AG08395 (cell line): ENCODE measurements at places on chromosomes 12 and 14.
A peak's percentile ranks its signal among the peaks of the same experiment; 100 is the strongest.

GRCh38 chr12:13478650-13479181, 282.2 kb downstream of the EMP1 start:
- no peak for DNase-seq

DNA sequence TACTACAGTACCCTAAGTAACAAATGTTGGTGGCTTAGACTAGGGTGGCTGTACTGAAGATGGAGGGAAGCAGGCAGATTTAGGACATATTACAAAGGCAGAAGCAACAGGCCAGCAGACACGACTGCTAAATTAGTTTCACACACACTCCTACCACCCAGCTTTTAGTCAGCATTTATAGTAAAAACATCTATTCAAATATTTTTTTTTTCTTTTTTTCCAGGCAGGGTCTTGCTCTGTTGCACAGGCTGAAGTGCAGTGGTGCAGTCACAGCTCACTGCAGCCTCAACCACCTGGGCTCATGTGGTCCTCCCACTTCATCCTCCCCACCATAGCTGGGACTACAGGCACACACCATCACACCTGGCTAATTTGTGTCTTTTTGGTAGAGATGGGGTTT, 72.9 kb downstream of the CDK17 start:
- DNase-seq, result no peak

DNA sequence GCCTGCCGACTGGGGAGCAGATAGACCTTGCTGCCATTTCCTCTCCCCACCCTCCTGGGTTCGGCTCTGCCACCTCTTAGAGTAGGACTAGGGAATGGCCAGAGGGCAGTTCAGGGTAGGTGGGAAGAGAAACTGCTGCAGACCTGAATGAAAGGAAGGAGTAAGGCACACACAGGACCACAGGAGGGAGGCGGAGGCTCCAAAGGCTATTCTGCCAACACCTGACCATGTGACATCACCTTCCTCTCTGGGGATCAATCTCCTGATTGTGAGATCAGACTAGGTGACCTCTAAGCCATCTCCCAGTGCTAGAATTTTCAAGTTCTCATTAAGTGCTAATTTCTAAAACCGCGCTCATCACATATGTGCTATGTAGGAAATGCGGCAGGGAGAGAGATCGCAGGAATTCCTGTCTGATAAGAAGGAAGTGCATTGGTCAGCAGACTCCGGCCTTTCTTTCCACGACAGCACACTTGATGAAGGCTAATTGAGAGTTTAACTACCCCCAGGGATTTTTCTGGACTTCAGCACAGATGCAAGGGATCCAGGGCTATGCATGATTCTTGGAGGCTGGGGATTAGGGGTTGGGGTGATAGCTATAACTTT, 11.5 kb upstream of the TSPAN11 start:
- no peak for DNase-seq

GRCh38 chr12:66044731-66045130, 85.8 kb downstream of the LLPH start:
- peak; percentile 56 for DNase-seq

DNA sequence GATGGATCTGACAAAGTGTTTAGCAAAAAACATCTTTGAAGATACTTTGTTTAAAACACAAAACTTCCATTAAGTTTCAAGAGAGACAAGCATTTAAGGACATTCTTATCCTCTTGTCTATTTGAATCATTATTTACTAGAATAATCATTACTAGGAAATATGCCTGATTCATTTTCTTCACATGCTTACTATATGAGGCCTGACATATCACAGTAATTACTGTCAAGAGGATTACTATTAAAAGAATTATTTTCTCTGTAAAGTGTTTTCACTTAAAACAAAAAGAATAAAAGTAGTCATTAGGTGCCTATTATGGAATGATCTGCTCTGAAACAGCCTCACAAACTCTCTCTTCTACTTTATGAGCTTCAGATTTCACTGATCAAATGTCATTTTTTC, 402.1 kb upstream of the MGAT4C start:
- no peak for DNase-seq

GRCh38 chr12:90757957-90758356, 197.0 kb downstream of the CCER1 start:
- no peak for DNase-seq

DNA sequence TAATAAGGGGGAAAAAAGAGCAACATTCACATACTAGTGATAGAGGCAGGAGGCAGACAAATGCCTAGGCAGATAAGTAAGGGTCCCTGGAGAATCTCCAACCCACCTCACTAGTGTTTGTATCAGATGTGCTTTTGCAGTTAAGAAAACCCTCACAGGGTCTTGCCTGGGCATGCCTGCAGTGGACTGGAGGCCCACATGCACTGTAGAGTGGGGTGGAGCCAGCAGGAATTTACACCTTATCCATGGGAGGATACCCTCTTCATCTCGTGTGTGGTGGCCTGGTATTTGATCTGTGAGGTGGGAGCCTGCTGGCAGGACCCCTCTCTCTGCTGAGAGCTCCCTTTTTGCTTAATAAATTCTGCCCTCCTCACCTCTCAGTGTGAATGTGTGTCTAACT, 238.0 kb upstream of the SLC16A7 start:
- DNase-seq, result no peak

GRCh38 chr12:112214064-112214463, 88.7 kb downstream of the TRAFD1 start:
- no peak for DNase-seq

- DNase-seq, result peak; percentile 9
Observed at GRCh38 chr14:59123531-59123930, 64.9 kb upstream of the DAAM1 start.

- DNase-seq, result no peak
Observed at GRCh38 chr12:2722806-2723205, 72.0 kb upstream of the FKBP4 start.

GRCh38 chr12:58465418-58465817, 454.9 kb downstream of the LRIG3 start:
- no peak for DNase-seq

GRCh38 chr12:57869298-57869926, 22.9 kb upstream of the CTDSP2 start:
- DNase-seq, result peak; percentile 41

DNA sequence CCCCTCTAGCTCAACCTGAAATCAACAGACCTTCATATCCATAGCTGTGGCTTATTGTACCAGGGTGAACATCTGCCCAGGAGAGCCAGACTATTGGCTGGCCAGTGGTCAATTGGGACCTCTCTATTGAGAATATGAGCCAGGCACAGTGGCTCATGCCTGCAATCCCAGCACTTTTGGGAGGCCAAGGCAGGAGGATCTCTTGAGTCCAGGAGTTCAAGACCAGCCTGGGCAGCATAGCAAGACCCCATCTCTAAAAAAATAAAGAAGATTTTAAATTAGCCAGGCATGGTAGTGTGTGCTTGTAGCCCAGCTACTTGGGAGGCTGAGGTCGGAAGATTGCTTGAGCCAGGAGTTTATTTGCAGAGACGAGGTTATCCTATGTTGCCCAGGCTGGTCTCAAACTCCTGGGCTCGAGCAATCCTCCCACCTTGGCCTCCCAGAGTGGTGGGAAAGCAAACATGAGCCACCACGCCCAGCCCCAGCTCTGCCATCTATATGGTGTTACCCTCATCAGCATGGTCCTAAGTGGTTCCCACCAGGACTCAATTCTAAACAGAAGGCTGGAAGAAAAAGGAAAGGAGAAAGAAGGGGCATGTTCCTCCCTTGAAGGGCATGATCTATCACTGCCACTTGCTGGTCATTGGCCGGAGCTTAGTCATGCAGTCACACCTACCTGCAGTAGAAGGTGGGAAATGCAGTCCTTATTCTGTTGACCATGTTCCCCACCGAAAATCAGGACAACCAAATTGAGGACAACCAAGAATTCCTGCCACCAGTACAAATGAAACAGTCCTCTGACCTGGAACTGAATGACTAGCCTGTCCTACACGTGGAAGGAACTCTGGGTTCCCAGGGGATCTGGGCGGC, 33.7 kb upstream of the IFT81 start:
- DNase-seq, result no peak

- no peak for DNase-seq
Observed at GRCh38 chr12:14846876-14847580, 3.7 kb upstream of the ART4 start.

DNA sequence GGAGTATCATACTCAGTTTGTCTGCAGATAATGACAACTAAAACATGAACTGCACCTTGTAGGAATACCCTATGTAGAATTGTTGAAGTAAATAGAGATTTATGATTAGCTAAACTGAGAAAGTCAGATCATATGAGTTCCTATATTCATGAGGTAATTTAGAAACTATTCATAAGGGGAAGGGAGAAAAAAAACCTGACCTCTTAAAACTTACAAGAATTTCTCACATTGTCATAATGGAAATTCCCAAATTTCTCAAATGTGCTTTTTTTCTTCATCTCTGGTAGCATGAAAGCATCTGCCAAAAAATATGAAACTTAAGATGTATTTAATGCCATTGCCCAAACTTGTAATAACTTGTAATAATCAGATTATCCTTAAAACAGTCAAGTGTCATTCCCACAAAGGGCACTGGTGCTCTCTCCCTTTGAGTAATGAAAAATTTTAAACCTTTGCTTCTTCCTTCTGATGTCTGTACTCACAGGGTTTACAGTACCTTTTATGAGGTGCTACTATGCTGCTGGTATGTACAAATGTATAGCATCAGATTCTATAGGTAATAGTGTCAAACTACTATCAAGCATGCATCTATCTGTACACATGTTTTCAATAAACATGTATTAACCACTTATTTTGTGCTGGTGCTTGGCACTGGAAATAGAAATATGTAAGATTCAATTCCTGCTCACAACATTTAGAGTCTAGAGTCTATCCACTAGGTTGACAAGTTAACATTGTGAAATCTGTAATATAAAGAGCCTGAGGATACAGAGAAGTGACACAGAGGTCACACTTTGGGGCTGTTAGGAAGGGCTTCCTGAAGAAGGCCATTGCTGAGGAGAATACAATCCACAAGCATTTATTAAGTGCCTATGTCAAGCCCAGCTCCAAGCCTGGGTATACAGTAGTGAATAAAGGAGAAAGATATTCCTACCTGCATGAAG, 17.4 kb upstream of the DRAM1 start:
- DNase-seq, result no peak

GRCh38 chr12:96824074-96824837, 82.8 kb upstream of the NEDD1 start:
- DNase-seq, result no peak

DNA sequence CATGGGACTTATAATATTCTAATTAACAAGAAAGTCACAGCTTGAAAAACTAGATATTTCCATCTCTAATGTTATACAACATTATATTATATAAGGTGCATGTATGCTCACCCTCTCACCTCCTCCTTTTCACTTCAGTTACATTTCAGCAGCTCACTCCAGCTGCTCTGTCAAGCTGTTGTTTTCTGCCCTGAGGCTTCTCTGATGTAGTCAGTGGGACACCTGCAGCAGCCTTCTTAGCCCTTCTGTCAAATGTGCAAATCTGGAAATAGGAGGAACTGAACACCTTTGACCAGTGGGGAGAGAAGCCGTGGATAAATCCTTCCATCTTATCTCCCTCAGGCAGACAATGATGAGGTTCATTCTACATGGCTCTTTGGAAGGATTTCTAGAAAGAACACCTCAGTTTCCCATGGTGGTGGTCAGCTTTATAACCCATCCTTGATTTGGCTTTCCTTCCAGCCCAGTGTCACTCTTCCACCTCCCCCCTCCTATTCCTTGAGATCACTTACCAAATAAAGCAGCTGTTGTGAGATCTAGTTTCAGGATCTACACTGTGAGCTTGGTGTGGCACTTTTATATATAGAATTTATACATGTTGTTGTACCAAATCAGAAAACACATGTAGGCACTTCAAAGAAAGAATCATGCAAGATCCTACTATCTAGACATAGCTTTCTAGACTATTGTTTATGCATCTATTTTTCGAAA, 79.6 kb upstream of the STK38L start:
- no peak for DNase-seq

- DNase-seq, result peak; percentile 59
Observed at GRCh38 chr12:65891219-65891618, 66.9 kb downstream of the HMGA2 start.

GRCh38 chr12:55744340-55745030, 1.6 kb downstream of the GDF11 start:
- no peak for DNase-seq

- DNase-seq, result no peak
Observed at GRCh38 chr14:61406198-61406597, 84.8 kb downstream of the PRKCH start.

- peak; percentile 41 for DNase-seq
Observed at GRCh38 chr14:30656190-30656632, 34.1 kb downstream of the SCFD1 start.

DNA sequence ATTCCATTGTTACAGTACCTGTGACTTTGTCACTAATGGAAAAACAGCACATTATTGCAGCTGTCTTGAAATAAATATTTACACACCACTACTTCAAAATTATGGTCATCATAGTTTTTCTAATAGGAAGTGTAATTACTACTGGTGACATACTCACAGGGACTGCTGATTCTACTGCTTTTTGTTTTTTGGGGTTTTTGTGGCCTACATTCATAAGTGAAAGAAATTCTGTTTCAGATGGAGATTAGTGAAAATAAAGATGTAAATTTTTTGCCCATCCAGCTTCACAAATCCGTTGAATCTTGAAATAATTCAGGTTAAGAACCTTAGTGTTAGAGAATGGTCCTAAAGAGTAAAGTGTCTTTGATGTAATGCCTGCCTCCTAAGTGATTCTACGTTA, 17.5 kb downstream of the KNTC1 start:
- DNase-seq, result no peak

GRCh38 chr12:50739611-50740010, 24.3 kb upstream of the ATF1 start:
- DNase-seq, result no peak

DNA sequence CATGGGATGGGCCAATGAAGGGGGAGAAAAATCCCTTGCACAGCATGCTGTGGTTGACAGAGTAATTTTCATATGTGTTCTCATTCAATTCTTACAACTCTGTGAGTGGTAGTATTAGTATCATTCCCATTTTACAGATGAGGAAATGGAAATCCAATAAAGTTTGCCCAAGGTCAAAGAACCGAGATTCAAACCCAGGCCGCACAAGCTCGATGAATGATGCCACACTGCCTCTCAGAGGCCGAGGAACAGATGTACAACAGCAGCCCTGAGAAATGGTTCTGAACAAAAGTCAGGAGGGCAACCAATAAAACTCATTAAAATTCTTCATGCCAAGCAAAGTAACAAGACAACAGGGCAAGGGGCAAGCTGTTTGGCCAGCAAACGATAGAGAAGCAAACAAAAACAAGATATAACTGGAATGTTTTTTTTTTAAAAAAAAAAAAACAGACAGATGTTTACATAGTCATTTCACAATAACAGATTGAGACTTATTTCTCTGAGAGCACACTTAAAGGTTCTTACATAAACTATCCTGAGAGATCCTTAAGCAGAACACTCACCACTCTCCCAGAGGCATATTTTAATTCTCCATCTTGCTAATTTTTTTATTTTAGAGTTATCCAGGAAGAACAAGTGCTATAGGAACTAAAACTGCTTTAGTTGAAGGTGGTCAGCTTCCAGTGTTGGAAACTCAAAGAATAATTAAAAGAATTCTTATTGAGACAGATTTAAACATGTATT, 85.8 kb downstream of the EXOC5 start:
- DNase-seq, result no peak

GRCh38 chr12:111242184-111242583, 126.7 kb downstream of the PHETA1 start:
- DNase-seq, result no peak
